SK-N-MC (cell line): ENCODE measurements at places on chromosomes 2 and 18.

DNA sequence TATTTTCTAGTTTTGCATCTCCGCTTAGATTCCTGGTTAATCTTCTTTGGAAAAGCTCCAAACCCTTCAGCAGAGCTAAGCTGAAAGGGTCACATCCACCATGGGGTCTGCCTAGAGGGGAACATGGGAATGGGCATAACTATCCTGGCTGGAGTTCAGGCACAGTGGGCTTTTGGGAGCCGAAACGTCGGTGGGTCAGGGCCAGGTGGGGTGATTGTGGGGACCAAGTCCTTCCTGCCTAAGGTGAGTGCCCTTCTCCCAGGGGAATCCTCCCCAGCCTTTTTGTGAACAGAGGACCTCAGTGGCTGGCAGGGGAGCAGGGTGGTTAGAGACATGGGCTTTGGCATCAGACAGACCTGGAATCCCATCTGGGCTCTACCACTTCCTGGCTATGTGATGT lies 60.3 kb downstream of the CELF4 start:
- no peak for DNase-seq

GRCh38 chr2:30776831-30777635 lies 30.2 kb downstream of the CAPN13 start:
- no peak for DNase-seq

GRCh38 chr18:51164342-51164741 lies 33.1 kb downstream of the MEX3C start:
- DNase-seq: no peak

DNA sequence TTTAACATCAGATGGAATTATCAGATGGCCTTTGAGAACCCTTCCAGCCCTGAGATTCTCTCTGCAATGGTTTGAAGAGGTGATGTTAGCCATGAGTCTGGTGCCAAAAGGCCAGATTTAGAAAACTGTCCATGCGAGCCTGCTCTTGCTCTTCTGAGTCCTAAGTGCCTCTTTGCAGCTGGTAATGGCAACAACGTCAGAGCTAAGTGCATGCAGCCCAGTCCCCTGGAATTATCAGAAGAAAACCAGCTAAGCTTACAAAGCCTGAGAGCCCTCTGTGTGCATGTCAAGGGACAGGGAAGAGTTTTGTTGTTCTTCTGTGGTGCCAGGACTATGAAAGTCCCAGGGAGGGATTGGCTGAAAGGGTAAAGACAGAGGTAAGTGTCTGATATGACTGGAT lies 89.8 kb downstream of the LOXHD1 start:
- DNase-seq: no peak

DNA sequence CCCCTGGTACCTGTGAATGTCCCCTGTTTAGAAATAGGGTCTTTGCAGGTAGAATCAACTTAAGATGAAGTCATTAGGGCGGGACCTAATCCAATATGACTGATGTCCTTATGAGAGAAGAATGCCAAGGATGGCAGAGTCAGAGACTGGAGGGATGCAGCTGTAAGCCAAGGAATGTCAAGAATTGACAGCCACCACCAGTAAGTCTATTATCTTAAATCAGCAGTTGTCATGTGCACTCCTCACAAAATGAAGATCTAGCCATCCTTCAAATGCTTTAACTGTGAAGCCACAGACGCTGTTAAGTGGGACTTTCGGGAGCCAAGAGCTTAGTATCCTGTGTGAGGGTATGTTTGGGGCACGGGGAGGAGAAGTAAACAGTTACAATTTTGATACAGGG lies 83.2 kb downstream of the ITGA4 start:
- no peak for DNase-seq

DNA sequence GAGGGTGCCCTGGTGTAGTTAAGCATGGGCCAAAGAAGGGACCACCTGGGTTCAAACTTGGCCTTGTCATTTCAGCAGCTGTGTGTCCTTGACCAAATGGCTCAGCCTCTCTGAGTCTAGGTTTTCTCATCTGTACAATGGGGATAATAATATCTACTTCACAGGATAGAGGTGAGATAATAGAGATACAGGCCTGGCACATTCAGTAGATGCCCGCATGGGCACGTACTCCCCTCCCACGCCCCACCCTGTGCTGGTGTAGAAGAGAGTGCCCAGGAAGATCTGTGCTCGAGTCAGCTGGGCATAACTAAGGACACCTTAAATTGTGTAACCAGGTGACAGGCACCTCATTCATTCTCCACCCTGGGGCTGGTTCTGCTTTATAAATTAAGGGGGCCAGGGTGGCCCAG lies 8.4 kb upstream of the TMEM185B start:
- DNase-seq: no peak

DNA sequence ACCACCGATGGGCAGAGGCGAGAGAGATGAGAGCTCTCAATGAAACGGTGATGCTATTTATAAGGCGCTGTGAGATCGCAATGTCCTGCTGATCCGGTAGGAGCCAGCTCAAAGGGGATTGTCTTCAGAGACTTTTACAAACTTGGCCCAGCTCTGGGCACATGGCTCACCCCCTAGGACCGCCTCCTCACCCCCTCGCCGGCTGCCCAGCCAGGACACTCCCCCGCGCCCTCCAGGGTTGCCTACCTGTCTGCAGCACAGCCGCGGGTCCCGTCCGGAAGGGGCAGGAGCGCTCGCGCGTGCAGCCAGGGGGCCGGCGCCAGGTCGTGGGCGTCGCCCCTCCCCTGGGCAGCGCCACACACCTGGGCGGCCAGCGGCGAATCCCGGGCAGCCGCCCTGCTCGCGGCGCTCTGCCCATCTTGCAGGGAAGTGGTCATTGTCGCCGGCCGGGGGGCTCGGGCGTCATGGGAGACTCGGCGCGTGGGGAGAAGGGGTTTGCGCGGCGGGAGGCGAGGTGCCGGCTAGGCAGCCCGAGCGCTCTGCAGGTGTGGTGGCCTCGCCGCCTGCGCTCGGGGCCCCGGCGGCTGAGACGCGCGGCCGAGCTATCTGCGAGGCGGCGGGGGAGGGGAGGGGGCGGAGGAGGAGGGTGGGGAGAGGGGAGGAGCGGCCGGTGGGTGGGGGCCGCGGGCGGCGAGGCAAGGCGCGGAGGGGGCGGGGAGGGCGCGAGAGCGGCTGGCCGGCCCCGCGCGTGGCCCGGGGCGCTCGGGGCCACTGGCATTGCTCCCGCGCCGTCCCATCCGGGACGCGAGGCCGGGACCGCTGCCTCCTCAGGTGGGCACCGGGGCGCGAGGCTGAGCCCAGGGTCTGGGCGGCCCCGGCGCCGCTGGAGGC lies at the start of gene GRB14:
TSS of gene GRB14 (minus strand) at position 610 of the 891 bp plus-strand sequence. CDS start at position 437, 173 bp downstream.
- no peak for DNase-seq

DNA sequence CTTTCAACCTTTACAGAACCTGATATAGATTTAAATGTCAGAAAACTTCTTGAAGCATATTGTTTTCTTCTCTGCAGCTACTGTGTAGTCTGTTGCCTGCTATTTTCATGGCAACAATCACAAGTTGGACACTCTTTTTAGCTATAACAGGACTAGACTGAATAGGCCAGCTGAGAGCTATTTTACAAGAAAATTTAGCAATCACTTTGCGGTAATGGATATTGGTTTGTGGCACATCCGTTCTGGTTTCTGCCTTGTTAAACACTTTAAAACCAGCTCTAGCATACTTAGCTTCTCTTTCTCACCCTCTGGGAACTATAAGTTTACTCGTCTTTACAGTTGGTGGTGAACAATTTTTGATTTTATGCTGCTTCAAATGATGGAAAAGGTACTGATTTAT lies 125.7 kb downstream of the MAP2 start:
- no peak for DNase-seq

- no peak for DNase-seq
These were observed 228.1 kb upstream of the TRIB2 start for GRCh38 chr2:12488352-12489318.

DNA sequence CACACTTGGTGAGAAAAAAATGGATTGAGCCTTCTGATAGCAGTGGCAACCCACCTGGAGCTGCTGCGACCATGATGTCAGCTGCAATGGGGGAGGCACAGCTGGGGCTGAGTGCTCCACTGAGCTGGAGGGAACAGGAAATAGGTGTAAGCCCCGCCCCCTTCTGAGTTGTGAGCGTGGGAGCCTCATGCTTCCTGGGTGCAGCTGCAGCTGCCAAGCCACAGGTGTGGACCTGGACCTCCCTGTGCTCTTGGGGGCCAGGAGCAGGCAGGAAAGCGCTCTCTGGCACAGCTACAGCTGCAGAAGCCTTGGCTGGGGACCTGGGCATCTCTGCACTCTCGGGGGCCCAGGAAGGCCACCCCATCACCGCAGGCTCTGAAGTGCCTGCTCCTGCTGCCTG lies 970.6 kb downstream of the DCDC2C start:
- DNase-seq: no peak

- no peak for DNase-seq
These were observed 128.8 kb downstream of the ATL2 start for GRCh38 chr2:38248255-38248654.

DNA sequence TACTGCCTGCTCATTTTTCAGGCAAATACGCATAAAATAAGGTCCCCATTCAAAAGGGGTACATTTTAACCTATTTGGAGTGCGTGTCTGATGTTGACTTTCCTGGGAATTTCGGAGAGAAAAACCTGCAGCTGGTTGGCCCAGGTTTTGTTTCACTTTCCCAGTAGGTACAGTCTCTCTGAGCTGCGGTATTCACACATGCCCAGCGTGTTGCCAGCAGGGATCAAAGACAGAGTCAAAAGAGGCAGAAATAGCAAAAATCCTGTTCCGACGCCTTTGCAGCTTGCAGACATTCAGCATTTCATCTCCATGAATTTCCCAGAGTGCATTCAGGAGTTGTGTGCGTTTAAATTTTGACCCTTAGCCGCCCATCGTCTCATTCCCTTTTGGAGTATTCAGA lies 855.4 kb upstream of the CELF4 start:
- DNase-seq: no peak

GRCh38 chr2:84424152-84424551 lies 34.9 kb downstream of the SUCLG1 start:
- DNase-seq: no peak

DNA sequence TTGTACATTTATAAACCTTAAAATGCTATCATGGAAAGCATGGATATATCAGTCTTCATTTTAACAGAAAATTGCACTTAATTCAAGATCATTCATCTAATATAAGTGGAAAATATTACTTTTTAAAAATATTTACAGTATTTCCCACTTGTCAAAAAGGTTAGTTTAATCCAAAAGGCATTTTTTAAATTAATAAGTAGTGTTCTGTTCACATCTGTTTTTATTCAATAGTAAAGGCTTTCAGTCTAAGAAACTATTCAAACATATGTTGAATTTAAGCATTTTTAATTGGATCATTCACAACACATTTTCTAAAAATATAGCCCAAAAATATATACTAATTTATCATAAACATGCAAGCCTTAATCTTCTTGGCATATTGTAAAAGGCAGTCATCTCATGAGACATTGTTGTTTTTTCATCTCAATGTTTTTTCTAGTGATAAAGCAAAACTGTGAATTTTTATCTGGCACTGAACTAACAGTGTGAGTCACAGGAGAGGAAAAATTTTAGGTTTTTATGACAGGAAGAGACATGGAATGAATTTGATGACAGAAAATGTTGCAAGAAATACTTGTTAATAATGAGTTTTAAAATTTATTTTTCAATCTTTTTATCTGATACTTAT lies 1642.5 kb upstream of the TMEFF2 start:
- no peak for DNase-seq

DNA sequence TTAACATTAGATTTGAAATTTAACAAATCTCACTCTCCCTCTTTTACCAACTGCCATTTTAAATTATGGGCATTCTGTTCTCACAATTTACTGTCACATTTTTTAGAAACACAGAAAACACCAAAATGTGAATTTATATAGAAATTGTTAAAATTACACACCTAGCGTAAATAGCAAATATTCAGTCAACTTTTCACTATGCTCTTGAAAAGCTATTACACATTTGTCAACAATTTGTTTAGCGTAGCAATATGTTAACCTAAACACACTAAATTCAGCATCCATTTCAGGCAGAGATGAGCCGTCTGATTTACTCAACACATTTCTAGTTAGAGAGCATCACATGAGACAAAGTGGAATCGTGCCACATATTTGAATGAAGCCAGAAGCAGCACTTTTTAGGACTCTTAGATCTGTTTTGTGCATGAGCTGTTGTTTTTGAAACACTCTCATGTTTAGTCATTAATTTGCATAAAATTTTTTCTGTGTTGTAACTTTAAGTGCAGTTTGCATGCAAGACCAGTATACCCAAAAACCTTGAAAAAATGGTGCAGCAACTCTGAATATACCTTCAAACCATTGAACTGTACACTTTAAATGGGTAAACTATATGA lies 8.2 kb downstream of the TTC32 start:
- no peak for DNase-seq

GRCh38 chr2:142878031-142878678 lies 691 bp downstream of the KYNU start:
- no peak for DNase-seq

DNA sequence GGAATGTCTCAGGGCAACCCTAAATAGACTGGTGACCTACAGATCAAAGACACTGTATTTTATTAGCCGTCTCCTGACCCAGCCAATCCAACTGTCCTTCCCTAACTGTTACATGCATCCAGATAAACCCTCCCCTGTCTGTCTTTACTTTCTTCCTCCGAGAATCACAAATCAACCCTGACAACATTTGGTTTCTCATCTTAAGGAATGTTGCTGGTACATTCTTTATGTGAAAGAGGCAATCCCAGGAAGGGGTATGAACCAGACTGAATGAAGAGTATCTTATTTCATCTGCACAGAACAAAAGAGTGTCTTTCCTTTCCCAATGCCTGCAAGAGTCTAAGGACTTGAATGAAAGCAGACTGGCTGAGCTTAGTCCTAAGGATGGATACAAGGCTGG lies 113.9 kb upstream of the LTBP1 start:
- DNase-seq: no peak

GRCh38 chr2:219448776-219449341 lies 14.2 kb downstream of the SPEG start:
- no peak for DNase-seq

- DNase-seq: no peak
These were observed 621.3 kb upstream of the LRATD1 start for GRCh38 chr2:14011190-14011589.

DNA sequence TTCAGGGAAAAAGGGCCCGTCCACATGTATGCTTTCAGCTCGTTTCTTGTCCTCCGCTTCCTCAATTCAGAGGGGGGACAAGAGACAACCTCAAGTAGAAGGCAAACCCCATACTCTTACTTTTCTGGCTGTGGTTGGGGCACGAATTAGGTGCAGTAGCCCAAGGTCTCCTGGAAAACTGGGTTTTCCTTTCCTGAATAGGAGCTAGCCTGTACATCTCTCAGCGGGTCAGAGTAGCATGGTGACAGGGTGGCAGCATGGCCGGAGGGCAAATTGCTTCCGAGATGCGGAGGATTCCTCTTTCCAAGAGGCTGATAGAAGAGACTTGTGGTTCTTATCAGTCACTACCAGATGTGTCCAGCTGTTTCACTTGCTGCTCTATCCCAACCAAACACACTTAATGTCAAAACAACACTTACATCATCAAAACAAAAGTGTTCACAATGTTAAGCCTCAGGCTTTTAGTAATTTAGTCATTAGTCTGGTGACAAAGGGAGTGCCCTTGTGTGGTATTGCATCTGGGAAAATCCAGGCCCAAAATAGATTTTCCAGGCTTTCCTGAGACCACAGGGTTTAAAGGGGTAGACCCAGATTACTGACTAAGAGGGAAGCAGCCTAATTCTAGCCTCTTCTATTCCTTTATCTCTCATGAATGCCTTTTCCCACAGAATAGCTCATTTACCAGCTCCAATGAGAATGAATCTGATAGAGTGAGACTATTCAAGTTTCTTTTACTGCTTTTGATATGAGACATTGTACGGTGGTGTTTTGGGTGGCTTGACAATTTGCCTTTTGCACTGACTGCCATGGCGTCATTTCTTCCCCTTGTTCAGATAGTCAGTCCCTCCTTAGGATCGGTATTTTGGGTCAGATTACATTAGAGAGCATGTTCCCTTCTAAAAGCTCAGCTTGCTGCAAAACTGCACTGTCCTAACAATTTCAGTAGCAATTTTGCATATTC lies 162.0 kb downstream of the LTBP1 start:
- no peak for DNase-seq

GRCh38 chr2:229653531-229653930 lies 60.8 kb downstream of the DNER start:
- DNase-seq: no peak
